ENCODE measurements at places on chromosomes 12 and 14. TPM values are rescaled to one million over a fixed set of nuclear protein-coding genes. Genes with fewer than 3 reads are reported as not detected.

MEG3 gene
- total RNA-seq, result 164 TPM

GPRC5D gene
- not detected for total RNA-seq

EPYC gene
- total RNA-seq, result not detected

TAS2R50 gene
- total RNA-seq, result 6.8 TPM

LTBR gene
- total RNA-seq, result 59.1 TPM

KCNC2 gene
- total RNA-seq, result not detected

OAS2 gene
- total RNA-seq, result 2.9 TPM

CFAP251 gene
- total RNA-seq, result 4.8 TPM

APOF gene
- total RNA-seq, result not detected

RERG gene
- not detected for total RNA-seq

CPNE6 gene
- not detected for total RNA-seq

PAWR gene
- total RNA-seq, result 8.6 TPM

RNASE2 gene
- total RNA-seq, result not detected

SIX1 gene
- 15.9 TPM for total RNA-seq

CD4 gene
- total RNA-seq, result 0.15 TPM

RIMBP2 gene
- total RNA-seq, result not detected

TSHR gene
- total RNA-seq, result 0.33 TPM

FAIM2 gene
- total RNA-seq, result 2.6 TPM

OVCH1 gene
- total RNA-seq, result 0.83 TPM

SLC6A12 gene
- total RNA-seq, result not detected

CYP46A1 gene
- 0.29 TPM for total RNA-seq

AMIGO2 gene
- total RNA-seq, result 1.2 TPM

OR6C2 gene
- total RNA-seq, result not detected

FAM181A gene
- total RNA-seq, result not detected

CLEC4A gene
- 2.2 TPM for total RNA-seq

TMPRSS12 gene
- total RNA-seq, result not detected

RASSF3 gene
- 17.6 TPM for total RNA-seq

PIANP gene
- total RNA-seq, result 0.33 TPM

PROX2 gene
- total RNA-seq, result not detected

LLPH gene
- total RNA-seq, result 4.5 TPM

RTN1 gene
- not detected for total RNA-seq

ATXN2 gene
- 42.8 TPM for total RNA-seq

SYNDIG1L gene
- total RNA-seq, result 0.15 TPM

ANKRD33 gene
- total RNA-seq, result 0.15 TPM

ZC2HC1C gene
- total RNA-seq, result 1.2 TPM

PRH2 gene
- not detected for total RNA-seq

TAS2R31 gene
- total RNA-seq, result 5.1 TPM

ERBB3 gene
- total RNA-seq, result 0.33 TPM

RNASE7 gene
- total RNA-seq, result not detected

P2RX2 gene
- not detected for total RNA-seq

OR6C68 gene
- total RNA-seq, result not detected

LRRIQ1 gene
- 0.44 TPM for total RNA-seq

SLC17A8 gene
- total RNA-seq, result not detected

ATF7IP gene
- 32.0 TPM for total RNA-seq

TESPA1 gene
- not detected for total RNA-seq

SP7 gene
- total RNA-seq, result not detected

TAS2R8 gene
- total RNA-seq, result not detected

SCFD1 gene
- total RNA-seq, result 178 TPM

RASSF9 gene
- total RNA-seq, result 0.87 TPM

ENDOU gene
- total RNA-seq, result 0.29 TPM
